CD14-positive monocyte (primary cell): ENCODE measurements at places on chromosomes 5 and 9.

DNA sequence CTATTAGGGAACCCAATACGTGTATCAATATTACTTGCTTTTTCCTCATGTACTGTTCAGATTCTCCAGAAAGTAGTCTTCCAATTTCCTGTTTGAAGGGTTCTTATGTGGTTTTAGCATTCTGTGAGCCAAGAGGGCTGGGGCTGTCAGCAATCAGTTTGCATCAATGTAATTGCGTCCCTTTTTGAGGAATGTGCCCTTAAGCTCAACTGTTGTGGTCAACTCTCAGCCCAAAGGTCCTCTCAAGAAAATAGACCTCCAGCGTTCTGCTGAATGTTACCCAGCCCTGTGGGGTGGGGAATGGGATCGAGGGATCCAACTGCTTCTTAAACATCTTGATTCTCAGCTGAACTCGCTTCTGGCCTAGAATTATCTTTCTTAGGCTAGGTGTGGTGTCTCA, 43.8 kb upstream of the CDK20 start:
- DNase-seq, result no peak

DNA sequence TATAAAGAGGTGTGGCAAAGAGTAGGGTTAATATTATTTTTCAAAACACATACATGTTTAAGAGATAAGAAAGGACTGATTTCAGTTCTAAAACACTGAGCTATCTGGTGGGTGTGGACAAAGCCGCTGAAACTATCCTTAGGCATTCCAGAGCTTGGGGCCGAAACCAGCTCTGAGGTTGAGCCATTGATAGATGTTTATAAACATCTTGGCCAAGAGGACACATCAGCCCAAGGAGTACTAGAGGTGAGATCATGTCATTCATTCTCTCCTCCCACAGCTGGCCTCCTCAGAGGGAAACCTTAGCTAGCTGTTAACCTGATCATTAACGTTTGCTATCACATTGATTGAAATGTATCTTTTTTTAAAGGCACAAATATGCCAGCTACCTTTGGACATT, 89.9 kb downstream of the NLN start:
- DNase-seq, result no peak

DNA sequence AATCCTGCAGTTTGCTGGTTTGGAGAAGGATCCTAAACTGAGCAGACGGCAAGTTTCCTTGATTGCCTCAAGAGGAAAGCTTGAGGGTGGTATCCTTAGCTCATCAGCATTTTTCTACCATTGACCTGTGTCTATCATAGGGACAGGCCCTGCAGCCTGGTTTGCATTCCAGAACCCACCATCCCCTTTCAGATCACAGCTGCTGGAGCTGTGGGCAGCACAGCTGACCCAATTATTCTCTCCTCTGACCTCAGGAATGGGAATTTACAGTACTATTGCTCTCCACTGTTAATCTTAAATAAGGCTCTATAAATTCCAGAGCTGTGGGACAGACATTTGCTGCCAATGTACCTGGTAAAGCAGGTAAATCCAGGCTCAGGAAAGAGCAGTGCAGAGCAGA, 163.0 kb downstream of the SPOCK1 start:
- DNase-seq, result no peak

DNA sequence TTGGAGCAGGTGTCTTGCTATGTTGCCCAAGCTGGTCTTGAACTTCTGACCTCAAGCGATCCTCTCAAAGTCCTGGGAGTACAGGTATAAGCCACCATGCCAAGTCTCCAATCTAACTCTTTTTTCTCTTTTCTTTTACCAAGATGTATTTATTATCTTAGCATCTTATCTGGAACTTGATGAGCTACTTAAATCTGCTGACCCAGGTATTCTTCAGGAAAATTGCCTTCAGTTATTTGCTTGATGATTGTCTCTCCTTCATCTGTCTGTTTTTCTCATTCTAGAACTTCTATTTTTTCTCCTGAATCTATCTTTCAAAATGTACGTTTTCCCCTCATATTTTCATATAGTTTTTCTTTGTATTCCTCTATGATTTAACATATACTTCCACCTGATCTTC, 158.2 kb upstream of the DMAC1 start:
- DNase-seq, result no peak

GRCh38 chr5:170087168-170087817, 18.4 kb upstream of the FOXI1 start:
- no peak for DNase-seq

- no peak for DNase-seq
These were observed 1.7 kb downstream of the KIF4B start for GRCh38 chr5:155015239-155015638.

DNA sequence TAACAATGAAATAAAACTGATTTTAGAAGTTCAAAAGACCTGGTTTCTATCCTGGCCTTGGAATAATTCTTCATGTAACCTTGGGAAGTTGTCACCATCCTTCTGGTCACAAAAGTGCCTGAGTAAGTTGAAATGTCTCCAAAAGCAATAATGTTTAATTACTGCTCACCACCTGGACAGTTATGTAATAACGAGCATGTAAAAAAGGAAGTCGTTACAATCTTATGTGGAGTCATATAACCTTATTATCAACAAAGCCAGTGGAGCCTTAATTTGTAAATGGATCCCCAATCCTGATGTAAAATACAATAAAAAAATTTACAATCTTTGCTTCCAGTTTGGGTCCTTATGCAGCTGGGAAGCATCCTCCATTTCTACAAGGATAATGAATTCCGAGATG, 64.2 kb upstream of the GPR151 start:
- no peak for DNase-seq

DNA sequence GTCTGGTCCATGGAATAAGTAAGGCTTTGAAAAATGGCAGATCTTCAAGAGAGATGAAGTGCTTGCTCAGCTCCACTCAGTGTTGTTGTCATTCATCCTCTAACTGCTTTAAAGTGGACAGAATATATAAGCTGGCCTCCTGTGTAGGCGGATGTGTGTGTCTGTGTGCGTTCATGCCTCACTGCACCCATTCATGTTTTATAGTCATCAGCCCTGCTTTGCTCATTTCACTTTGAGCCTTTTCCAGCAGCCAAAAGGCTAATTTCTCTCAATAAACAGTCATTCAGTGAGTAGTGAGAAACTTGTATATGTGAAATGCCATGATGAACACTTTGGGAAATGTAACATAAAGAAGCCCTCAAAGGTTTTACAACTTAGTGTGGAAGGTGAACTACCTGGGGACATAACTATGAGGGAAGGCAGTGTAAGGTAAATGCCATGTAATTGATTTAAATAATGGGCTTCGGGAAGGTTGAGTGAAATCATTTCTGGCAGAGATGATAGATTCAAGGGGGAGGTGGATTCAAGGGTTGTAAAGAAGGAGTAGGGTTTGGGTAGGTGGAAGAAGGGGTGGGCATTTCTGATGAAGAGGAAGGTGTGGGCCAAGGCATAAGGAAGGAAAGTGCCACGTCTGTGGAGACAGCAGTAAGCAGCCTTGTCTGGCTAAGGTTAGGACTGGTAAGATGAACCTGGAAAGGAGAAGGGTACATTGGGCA, 15.7 kb downstream of the TTC23L start:
- DNase-seq, result no peak

- DNase-seq, result no peak
These were observed 11.2 kb upstream of the HMHB1 start for GRCh38 chr5:143800715-143801114.

DNA sequence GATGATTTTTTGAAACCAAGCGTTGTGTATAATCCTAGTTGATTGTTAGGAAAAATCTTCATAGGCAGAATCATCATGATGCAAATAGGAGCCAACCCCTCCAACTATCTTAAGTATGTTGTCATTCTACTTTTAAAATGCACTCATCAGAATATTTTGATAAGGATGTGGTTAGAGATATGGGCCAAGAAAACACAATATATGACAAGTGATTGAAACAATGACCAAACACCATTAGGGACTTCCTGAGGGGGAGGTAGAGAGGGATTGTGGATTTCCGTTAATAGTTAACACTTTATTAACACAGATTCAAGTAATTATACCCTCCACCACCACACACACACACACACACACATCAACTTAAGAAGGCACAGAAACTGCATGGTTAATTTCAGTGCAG, 143.3 kb downstream of the ARSB start:
- DNase-seq, result no peak

GRCh38 chr5:102863764-102864560, 108.9 kb downstream of the PAM start:
- DNase-seq, result no peak
